ENCODE measurements at places on chromosomes 5 and 9. TPM values are rescaled to one million over a fixed set of nuclear protein-coding genes. Genes with fewer than 3 reads are reported as not detected.

Gene INSL4
- 0.13 TPM for total RNA-seq

Gene IL5
- not detected for total RNA-seq

Gene PCDHA6
- total RNA-seq: 3.4 TPM

Gene FAM78A
- total RNA-seq: 0.52 TPM

Gene TBC1D9B
- 77.0 TPM for total RNA-seq

Gene PCA3
- total RNA-seq: not detected

Gene CCL27
- total RNA-seq: not detected

DNA sequence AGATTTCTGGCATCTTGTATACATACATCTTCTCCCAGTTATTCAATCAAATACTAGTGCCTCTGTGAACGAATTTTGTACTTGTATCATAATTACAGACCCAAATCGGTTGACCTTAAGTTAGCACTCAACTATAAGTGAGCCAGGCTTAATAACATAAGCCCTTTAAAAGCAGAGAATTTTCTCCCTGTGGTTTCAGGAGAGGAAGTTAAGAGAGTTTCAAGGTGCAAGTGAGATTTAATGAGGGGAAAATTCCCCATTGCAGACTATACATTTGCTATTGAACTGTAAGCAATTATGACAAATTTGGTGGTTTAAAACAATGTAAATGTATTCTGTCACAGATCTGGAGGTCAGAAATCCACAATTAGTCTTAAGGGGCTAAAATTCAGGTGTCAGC, 261.9 kb upstream of the NREP start:
- no peak for DNase-seq

DNA sequence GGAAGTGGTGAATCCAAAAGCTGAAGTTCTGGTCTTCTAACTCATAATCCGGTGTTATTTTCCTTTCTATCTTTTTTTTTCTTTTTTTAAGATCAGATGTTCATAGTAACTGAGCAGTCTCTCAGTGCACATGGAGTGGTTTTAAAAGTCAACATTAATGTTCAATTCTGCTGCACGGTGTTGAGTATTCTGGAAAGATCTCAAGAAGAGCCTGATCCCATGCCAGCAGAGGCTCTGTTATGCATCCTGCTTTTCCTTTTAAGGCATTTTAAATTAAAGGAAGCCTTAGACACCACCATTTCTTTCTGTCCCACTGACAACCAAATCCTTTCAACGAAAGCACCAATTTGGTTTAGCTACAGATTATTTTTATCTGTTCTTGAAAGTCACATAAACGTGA, 33.4 kb downstream of the SEMA5A start:
- no peak for DNase-seq

- DNase-seq: no peak
These were observed 742.8 kb downstream of the CDH9 start for GRCh38 chr5:26295541-26295940.

DNA sequence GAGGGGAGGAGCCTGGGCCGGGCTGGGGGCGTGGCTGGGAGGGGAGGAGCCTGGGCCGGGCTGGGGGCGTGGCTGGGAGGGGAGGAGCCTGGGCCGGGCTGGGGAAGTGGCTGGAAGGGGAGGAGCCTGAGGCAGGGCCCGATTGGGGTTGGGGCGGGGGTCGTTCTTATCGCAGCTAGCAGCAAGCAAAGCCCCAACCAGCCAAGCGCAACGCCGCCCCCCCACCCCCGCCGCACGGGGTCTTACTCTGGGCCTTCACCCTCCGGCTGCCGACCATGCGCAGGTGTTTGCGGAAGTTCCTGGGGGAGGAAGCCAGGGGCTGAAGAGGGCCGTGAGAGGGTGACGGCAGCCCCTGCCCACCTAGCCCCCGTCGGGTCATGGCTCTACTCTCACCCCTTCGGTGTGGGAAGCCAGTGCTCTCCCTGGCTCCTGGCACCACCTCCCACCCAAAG, 5.0 kb downstream of the NSMF start:
- DNase-seq: no peak

DNA sequence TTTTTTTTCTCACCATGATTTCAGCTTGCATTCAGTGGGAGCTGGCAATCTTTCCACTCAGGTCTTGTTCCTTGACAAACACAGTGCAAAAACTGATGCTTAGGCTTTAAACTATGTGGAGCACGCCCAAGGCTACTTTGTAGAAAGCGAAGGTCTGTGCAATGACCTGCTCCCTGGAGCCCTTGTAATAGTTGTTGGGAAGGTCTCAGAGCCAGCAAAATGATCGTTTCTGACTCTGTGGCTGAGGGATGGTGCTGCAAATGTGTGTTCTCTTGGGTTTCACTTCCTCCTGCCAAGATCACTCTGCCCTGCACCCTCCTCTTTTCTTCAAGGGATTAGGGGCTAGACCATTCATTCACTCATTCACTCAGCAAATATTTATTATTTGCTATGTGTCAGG, 249.7 kb upstream of the MAP3K1 start:
- DNase-seq: no peak

GRCh38 chr5:109028608-109029299, 281.1 kb downstream of the FER start:
- no peak for DNase-seq

DNA sequence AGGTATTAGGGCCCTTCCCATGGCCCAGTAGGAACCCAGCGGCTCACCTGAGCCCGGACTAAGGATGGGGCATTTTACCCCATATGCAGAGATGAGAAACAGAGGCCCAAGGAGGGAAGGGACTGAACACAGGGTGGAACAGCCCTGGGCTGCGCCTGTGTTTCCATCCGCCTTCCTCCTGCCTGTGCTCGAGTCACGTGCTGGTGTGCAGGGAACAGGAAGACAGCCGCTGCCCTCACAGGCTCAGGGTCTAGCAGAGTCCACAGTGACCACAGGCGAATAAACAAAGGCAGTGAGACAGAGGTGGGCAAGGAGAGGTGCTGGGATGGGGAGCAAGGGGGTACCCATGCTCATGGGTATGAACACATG, 129.4 kb downstream of the C9orf50 start:
- peak; percentile 61 for DNase-seq

DNA sequence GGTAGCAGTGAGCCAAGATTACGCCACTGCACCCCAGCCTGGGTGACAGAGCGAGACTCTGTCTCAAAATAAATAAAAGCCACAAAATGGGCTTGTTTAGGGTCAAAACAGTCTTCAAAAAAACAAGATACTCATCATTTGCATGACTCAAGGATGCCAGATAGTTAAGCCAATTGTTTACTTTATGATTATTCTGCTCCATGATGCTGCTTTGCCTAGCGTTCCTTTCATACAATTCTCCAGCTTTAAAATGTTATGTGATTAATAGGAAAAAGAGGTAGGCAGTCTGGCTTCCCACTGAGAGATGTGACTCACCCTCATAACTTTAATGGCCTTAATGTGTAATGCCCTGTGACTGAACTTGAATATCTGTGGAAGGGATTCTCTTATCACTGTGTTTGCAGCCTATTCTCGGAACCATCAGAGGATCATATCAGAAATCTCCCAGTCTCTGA, 364.6 kb upstream of the TRPC7 start:
- DNase-seq: peak; percentile 69

DNA sequence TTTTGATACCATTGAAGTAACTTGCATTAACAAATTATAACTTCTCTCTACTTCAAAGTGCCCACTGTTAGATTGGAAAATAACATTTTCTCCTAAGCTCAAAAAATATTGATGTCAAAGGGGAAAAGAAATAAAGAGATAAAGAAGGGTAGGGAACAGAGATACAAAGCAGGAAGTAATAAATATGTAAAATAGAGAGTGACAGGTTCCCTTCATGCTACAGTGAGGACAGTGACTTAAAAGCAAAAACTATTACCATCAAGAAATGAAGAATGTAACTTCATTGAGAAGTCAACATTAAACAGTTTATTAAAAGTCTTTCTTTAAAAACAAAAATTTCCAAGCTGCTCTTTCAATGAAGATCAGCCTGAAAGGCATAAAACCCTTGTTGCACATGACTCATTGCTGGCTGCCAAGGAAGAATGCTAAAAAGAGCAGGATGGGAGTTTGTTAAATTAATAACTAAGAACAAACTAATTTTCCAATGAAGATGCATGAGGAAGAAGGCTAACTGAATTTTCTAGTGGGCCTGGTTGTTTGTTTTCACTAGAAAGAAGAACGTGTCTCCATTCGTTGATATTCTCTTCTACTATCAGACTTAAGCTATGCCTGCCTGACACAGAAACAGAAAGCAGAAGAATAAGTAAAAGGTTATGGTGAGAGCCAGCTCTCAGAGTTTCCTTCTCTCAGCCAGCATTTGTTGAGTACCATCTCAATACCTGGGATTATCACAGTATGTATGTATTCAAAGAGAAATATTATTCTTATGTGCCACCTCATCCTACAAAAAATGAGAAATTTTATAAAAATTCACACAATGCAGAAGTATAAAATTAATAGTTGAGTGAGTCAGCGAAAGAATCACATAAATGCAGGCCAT, 197.8 kb upstream of the NREP start:
- DNase-seq: no peak

DNA sequence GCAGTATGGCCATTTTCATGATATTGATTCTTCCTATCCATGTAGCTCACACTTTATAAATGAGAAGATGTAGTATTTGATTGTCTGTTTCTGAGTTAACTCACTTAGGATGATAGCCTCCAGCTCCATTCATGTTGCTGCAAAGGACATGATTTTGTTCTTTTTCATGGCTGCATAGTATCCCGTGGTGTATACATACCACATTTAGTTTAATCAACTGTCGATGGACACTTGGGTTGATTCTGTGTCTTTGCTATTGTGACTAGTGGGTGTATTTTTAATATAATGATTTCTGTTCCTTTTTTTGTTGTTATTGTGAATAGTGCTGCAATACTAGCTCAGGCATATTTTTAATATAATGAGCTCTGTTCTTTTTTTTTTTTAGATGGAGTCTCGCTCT, 560.3 kb upstream of the ZNF608 start:
- DNase-seq: no peak

DNA sequence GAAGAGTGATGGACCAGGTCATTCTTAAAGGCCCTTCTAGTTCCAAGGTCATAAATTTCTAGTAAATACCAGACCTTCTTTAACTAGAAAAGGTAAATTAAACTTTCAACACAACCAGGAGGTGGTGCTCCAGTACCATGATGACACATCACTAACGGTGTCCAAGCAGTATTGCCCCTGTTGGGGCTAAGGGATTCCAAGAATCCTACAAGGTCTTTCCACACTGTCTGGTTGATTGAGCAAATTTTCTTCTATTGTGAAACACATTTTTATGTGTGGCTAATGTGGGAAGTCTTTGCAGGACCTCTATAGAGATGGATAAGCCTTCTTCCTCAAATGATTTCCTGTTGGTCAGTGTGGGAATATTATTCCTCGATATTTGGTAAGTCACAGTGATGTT, 459.6 kb upstream of the PAPPA start:
- peak; percentile 64 for DNase-seq

GRCh38 chr5:111556501-111556900, 44.2 kb upstream of the STARD4 start:
- DNase-seq: no peak

All from hepatocyte (in vitro differentiated cells).